ENCODE measurements at places on chromosomes 5 and 9. TPM values are rescaled to one million over a fixed set of nuclear protein-coding genes. Genes with fewer than 3 reads are reported as not detected.

PCDHB11 gene
- total RNA-seq: not detected

- DNase-seq: no peak
These were observed 195.9 kb downstream of the ARHGAP26 start for GRCh38 chr5:142966121-142966420.

DMAC1 gene
- 57.4 TPM for total RNA-seq

CDC25C gene
- total RNA-seq: 8.7 TPM

DNA sequence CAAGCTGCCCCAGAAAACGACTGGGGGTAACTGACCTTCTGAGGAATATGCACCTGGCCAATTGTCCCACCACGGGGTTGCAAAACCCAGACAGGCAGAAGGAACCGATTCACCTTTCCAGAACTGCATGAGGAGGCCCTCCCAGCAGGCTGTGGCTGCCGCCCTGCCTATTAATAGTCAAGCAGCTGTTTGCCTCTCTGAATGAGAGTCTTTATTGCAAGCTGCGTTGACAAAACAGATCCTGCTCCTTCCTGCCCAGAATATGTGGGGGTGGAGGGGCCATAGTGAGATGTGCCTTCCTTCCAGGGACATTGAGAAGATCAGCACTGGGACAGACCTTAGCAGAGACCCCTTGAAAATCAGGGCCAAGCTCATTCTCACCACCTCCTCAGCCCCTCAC is 18.3 kb upstream of the TCOF1 start:
- no peak for DNase-seq

UBAP1 gene
- total RNA-seq: 37.1 TPM

INVS gene
- total RNA-seq: 16.4 TPM

EPB41L4A gene
- total RNA-seq: not detected

ACTBL2 gene
- total RNA-seq: not detected

DDX4 gene
- not detected for total RNA-seq

CNTNAP3B gene
- not detected for total RNA-seq

DNA sequence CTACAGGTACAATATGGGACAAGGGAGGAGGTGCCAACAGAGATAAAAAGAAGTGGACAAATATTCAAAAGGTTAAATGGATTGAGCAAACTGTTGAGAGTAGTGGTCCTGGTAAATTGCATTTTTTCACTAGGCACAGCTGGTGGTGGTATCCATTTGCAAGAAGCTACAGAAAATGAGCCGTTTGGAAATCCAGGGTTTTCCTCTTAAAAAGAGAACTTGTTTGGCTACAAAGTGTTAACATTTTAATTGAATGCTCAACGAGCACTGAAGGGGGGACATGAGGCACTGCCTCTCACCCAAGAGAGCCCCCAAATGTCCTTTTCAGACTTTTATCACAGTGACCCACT is 491 bp upstream of the ZCCHC9 start:
- DNase-seq: no peak

DNA sequence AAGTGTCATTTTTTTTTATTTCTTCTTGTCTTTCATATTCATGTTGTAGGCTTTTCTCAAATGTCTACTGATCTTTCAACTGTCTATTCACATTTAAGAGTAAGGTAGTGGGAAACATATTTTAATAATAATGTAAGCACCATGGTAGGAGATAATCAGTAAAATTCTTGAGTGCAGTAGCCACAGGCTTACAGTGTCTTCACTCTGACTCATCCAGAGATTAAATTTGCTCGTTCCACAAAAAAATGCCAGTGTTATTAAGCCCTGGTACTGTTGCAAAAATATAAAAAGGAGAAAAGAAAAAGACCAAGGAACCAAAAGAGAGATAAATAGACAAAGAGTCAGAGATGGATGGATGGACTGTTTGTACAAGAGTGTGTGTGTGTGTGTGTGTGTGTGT is 43.0 kb downstream of the PARP8 start:
- DNase-seq: no peak

GPRIN1 gene
- total RNA-seq: 1.5 TPM

EQTN gene
- total RNA-seq: not detected

DNAH5 gene
- not detected for total RNA-seq

- no peak for DNase-seq
These were observed 87.0 kb upstream of the TNC start for GRCh38 chr9:115204904-115205453.

DNA sequence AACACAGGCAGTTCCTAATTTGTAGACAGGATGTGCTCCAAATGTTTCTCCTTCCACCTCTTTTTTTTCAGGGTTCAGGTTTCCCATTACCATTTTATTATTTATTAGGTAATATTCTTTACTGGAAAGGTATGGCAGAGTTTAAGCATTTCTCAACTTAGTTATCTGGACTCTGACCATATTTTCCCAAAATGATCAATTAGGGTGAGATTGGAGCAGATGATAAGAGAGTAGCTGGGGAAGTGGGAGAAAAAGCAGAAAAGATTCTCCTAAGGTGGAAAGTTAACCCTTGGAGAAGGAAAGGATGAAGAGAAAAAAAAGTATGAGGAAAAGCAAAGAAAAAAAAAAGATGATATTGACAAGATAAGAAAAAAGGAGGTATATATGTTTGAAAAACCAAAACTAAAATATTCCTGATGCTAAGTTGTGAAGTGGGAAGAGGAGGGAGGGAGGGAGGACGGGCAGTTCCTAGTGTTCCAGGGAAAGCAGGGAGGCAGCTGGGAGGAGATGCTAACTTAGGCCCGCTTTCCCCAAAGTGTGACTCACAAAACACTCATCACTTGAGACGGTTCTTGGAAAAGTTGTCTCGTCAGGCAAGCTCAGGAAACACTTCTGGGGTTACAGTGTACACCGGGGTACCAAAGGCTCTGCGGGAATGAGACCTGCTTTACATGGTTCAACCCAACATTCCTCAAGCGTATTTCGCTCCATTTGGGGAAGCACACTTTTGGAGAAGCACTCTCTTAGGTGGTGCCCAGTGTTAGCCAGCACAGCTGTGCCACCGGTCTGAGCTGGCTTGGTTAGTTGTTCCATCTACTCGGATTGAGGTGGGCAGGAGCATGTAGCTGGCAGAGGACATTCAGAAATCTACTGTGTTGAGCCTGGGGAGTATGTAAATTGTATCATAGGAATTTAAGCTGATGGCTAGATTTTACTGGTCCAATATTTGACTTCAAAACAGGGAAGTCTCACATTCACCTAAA is 35.1 kb downstream of the B4GALT1 start:
- no peak for DNase-seq

FCN1 gene
- not detected for total RNA-seq

AFAP1L1 gene
- 0.66 TPM for total RNA-seq

PLAC8L1 gene
- not detected for total RNA-seq

- DNase-seq: no peak
These were observed 141.9 kb upstream of the IER5L start for GRCh38 chr9:129319938-129320481.

PRDM9 gene
- total RNA-seq: not detected

GRCh38 chr5:88470745-88471144 is 202.1 kb upstream of the TMEM161B start:
- no peak for DNase-seq

PCA3 gene
- total RNA-seq: not detected

NEURL1B gene
- total RNA-seq: 0.10 TPM

- no peak for DNase-seq
These were observed 640.0 kb downstream of the RAB3C start for GRCh38 chr5:59222687-59223511.

GRCh38 chr5:170923910-170924620 is 62.2 kb downstream of the RANBP17 start:
- no peak for DNase-seq

GRCh38 chr5:9927521-9927997 is 297.4 kb upstream of the TAS2R1 start:
- DNase-seq: no peak

DNA sequence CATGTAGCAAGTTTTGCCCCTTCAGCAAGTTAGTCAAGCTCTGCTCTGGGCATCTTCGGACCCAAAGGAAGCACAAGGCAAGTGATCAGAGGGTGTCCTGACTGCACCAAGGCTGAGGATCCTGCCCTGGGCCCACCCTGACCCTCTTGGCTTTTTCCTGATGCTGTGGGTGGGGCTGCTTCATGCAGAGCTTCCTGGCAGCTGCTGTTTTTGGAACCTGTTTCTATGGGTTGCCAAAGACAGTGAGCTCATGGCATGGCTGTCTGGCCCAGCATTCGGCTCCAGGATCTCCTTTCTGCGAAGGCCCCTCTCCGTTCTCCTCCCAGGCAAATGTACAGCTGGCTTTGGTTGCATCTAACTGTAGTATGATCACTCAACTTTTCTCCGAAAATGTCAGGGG is 497.9 kb downstream of the ARHGEF28 start:
- no peak for DNase-seq

ADAMTSL2 gene
- 0.34 TPM for total RNA-seq

- DNase-seq: no peak
These were observed 1.9 kb downstream of the ABO start for GRCh38 chr9:133273098-133273497.

- DNase-seq: no peak
These were observed 2.5 kb downstream of the MGAT1 start for GRCh38 chr5:180799902-180800801.

Measured in activated naive CD8-positive, alpha-beta T cell treated with anti-CD3 and anti-CD28 coated beads for 36 hours (primary cell).